ENCODE measurements at places on chromosomes 6 and 20. TPM values are rescaled to one million over a fixed set of nuclear protein-coding genes. Genes with fewer than 3 reads are reported as not detected.

TBPL1 gene
- total RNA-seq, result 35.2 TPM

CMTR1 gene
- 41.0 TPM for total RNA-seq

SRMS gene
- not detected for total RNA-seq

ARID1B gene
- 45.9 TPM for total RNA-seq

CHRNA4 gene
- total RNA-seq, result not detected

OR12D3 gene
- not detected for total RNA-seq

RPS6KA2 gene
- total RNA-seq, result 166 TPM

DNA sequence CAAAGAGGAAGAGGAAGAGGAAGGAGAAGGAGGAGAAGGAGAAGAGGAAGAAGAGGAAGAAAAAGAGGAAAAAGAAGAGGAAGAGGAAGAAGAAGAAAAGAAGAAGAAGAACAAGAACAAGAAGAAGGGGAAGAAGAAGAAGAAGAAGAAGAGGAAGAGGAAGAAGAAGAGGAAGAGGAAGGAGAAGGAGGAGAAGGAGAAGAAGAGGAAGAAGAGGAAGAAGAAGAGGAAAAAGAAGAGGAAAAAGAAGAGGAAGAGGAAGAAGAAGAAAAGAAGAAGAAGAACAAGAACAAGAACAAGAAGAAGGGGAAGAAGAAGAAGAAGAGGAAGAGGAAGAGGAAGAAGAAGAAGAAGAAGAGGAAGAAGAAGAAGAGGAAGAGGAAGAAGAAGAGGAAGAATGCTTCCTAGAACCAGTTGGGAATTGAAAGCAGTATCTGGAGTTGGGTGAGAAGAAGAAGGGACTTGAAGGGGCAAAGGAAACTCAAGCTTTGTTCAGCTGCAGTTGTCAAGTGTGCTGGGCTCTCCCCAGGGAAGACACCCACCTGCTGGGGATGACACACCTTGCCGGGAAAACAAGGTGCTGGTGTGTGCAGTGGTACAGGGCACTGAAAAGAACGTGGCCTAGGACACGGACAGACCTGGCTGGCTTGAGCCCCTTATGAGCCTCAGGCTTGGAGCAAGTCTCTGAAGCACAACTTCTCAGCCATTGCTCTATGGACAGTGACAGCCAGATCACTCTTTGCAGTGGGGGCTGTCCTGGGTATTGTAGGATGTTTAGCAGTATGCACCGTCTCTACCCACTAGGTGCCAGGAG, 30.1 kb upstream of the ARFGEF2 start:
- DNase-seq, result no peak

- peak; percentile 59 for DNase-seq
These were observed 311.2 kb downstream of the NRN1 start for GRCh38 chr6:5695260-5696245.

GRCh38 chr6:40806256-40806864, 219.2 kb upstream of the LRFN2 start:
- DNase-seq, result no peak

HLA-G gene
- not detected for total RNA-seq

DNA sequence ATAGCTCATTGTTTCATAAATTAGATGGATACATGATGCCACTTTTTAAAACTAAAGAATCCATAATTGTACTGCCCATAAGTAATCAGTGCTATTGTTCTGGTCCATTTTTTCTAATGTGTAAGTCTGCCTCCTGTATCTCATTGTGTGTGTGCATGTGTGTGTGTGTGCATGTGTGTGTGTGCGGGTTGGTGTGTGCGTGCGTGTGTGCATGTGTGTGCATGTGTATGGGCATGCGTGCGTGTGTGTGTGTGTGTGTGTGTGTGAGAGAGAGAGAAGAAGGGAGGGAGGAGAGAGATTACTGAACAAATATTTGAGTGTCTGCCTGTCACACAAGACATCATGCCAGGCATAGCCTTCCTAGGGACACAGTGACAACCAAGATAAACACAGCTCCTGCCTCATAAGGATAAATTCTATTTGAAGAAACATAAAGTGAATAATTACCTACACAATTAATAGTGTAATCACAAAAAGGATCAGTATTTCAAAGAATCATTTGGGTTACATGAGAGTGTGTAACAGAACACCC, 33.2 kb upstream of the RPS6KA2 start:
- DNase-seq, result no peak

DNA sequence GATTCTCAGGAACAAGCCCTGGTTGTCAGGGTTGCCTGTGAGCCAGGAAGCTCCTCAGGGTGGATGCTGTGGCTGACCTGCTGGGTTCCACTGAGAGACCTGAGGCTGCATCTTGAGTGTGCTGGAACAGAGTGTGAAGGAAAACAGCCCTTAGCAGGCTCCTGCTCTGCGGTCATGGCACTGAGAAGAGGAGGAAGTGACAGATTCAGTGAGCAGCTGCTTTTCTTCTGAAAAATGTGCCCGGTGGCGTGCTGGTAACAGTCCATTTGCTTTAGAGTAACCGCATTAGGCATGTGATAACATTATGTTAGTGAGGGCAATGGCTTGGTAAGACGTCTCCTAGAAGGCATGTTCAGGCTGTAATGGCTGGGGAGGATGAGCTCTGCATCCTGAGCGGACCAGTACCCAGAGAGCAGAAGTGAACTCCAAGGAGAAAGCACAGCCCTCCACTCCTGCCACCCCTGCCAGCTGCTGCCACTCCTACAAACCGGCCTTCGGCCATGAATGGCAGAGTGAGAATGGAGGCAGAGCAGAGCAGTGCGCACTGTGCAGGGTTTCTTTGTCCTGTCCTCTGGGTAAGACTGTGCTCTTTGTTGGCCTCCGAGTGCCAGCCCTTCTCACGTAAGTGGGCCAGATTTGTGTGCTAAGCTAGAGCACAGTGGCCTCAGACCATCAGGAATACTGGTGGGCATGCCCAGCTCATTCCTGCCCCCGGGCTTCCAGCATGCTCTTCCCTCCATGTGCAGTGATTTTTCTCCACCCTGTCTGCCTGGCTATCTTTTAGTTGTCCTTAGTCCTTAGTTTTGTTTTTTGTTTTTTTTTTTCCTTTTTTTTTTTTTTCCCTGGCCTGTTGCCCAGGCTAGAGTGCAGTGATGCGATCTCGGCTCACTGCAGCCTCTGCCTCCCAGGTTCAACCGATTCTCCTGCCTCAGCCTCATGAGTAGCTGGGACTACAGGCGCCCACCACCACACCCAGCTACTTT, 98.1 kb upstream of the VSTM2L start:
- no peak for DNase-seq

GRCh38 chr20:63344616-63345327, 16.4 kb downstream of the CHRNA4 start:
- DNase-seq, result no peak

GHRH gene
- total RNA-seq, result not detected

LAMA2 gene
- total RNA-seq, result 0.74 TPM

FITM2 gene
- total RNA-seq, result 9.1 TPM

- DNase-seq, result peak; percentile 34
These were observed 31.1 kb upstream of the ENPP4 start for GRCh38 chr6:46098678-46099077.

- no peak for DNase-seq
These were observed 451.0 kb upstream of the MARCKS start for GRCh38 chr6:113406048-113406695.

MYH7B gene
- total RNA-seq, result 0.17 TPM

- no peak for DNase-seq
These were observed 13.3 kb upstream of the IL20RA start for GRCh38 chr6:137058037-137058436.

- DNase-seq, result no peak
These were observed 26.3 kb upstream of the FOXQ1 start for GRCh38 chr6:1285556-1285955.

ADGRB3 gene
- not detected for total RNA-seq

- no peak for DNase-seq
These were observed 1.1 kb upstream of the SLC44A4 start for GRCh38 chr6:31879901-31880300.

- peak; percentile 56 for DNase-seq
These were observed 146.3 kb downstream of the MTFR2 start for GRCh38 chr6:136103763-136104311.

DNA sequence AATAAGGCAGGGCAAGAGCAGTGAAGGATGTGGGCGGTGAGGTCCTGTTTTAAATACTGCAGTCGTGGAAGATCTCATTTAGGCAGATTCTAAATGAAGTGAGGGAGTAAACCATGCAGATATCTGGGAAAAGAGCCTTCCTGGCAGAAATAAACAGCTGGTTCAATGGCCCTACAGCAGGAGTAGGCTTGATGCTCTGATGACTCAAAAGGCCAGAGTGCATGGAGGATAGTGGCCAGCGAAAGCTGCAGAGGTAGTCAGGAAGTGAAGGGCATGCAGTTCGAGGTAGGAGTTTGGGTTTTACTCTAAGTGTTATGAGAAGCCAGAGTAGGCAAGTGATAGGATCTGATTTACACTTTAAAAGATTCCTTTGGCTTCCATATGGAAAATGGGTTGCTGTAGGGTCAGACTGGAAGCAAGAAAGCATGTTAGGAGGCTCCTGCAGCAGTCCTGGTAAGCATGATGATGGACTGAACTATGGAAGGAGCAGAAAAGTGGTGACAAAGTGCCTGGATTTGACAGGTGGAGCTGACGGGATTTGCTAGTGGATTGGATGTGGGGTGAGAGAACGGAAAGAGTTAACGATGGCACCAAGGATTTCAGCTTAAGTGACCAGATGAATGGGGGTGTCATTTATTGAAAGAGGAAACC, 150.0 kb downstream of the GJA10 start:
- DNase-seq, result no peak

DNA sequence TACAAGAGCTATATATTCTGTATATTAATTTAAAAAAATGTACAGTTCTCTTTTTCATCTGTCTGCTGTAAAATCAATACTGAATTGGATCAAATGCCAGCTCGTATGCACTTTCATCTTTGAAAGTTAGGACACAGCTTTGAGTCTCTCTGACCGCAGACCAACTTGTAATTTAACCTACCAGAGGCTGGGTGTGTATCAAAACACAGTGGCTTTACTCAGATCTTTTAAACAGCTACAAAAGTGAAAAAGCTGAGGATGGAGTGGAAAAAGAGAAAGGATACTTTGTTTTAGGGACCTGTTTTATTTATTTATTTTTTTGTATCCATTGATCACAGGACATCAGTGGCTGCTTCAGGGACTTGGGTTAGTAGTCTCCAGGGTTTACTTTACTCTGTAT, 44.1 kb downstream of the KIAA0408 start:
- no peak for DNase-seq

DNA sequence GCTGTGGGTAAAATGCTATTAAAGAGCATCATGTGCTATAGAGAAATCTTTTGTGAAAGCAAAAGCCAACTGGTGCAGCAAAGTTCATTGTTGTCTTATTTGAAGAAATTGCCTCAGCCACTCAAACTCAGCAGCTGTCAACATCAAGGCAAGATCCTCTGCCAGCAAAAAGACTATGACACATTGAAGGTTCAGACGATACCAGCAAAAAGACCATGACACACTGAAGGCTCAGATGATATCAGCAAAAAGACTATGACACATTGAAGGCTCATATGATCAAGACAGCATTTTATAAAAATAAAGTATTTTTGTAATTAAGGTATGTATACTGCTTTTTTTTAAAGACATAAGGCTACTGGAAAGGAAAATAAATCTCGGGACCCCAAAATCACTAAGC, 118.4 kb upstream of the RUNX2 start:
- DNase-seq, result no peak

DNA sequence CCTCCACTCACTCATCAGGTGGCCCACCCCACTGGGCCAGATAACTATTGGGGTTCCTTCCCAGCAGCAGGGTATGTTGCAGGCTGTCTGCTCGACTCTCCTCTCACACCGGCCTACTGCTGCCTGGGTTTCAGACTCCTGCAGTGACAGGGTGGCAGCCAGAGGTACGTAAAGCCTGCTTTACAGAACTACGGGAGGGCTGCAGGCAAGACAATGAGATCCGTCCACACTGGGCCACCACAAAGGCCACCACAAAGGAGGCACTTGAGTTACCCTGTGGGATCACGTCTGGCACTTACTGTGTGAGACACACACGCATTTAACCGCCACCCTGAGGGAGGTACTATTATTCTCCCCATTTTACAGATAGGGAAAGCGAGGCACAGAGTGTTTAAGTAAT, 78.5 kb downstream of the NFATC2 start:
- DNase-seq, result no peak
